Osteocyte (in vitro differentiated cells): ENCODE measurements at places on chromosomes 1 and 21. TPM values are rescaled to one million over a fixed set of nuclear protein-coding genes. Genes with fewer than 3 reads are reported as not detected.

ATP6V1G3 gene
- total RNA-seq: not detected in 2 replicates

GSTM3 gene
- total RNA-seq: 33.9 and 41.4 TPM in 2 replicates

AMY2B gene
- 8.2 and 10.0 TPM in 2 replicates for total RNA-seq

HSD3B2 gene
- not detected in 2 replicates for total RNA-seq

SAMSN1 gene
- total RNA-seq: not detected in 2 replicates

DNA sequence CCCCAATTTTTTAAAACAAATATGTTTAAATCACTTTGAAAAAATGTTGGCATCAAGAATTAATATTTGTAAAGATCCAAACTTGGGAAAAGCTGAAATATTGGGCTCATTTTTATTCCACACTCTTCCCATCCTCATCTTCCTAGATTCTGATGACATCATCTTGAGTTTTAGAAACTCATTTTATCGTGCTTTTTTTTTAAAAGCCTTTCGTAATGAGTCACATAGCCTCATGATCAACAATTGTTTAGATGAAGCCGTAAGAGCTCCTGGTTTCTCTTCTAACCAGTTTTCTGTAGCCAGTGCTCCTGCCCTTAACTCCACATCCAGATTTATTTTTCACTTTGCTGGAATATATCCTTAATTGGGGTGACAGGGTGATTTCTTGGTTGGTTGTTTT, 78.6 kb downstream of the POFUT2 start:
- H3K36me3 ChIP-seq: peaks cover 72% of the 10 kb centered on the region
- no peak for DNase-seq
- H3K4me3 ChIP-seq: no peak overlapping the region
- H3K27ac ChIP-seq: peak overlapping the region; percentile 56

DNA sequence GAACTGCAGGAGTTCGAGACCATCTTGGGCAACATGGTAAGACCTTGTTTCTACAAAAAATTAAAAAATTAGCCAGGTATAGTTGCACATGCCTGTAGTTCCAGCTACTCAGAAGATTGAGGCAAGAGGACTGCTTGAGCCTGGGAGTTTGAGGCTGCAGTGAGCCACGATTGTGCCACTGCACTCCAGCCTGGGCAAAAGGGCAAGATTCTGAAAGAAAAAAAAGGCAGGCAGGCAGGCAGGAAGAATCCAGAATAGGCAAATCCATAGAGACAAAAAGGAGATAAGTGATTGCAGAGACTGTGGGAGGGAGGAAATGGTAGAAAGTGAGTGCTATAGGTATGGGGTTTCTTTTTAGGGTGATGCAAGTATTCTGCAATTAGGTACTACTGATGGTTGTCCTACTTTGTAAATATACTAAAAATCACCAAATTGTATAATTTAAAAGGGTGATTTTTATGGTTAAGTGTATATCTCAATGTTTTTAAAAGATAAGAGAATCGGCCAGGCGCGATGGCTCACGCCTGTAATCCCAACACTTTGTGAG, 29.4 kb downstream of the ZZZ3 start:
- DNase-seq: no peak
- H3K4me1 ChIP-seq: peaks cover 34% of the 10 kb centered on the region
- no peaks in the 10 kb centered on the region for H3K27me3 ChIP-seq
- peaks cover 33% of the 10 kb centered on the region for H3K36me3 ChIP-seq

DNA sequence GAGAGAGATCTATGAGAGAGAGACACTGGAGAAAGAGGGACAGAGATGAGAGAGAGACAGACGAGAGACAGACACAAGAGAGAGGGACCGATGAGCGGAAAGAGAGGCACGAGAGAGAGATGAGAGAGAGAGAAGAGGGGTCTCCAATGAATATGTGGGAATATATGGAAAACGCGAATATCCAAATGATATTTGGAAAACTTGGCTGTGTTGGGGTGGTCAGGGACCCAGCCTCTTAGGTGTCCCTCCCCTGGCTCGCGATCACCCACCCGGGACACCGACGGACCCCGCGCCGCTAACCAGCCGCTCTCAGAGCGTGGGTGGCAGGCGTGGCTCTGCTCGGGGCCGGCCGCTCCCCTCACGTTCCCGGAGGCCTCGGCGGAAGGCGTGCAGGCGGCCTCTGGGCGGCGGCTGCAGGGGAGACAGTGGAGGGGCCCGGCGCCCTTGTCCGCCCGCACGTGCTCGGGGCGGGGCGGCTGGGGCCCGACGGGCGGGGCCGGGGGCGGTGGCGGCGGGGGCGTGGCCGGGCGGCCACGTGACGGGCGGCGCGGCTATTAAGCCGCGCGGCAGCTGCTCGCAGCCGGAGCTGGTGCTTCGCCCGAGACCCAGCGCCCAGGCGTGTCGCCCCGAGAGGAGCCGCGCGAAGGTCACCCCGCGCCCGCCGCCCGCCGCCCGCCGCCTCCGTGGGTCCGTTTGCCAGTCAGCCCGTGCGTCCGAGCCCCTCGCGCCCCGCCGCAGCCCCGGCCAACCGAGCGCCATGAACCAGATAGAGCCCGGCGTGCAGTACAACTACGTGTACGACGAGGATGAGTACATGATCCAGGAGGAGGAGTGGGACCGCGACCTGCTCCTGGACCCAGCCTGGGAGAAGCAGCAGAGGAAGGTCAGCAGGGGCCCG, at the start of gene ACTN2:
Gene ACTN2 (plus strand): TSS at position 583 of the 898 bp plus-strand sequence. CDS start 175 bp downstream, at position 758.
- peaks cover 55% of the 10 kb centered on the region for H3K27me3 ChIP-seq
- no peak within 1 kb of the TSS for H3K27ac ChIP-seq
- H3K4me1 ChIP-seq: peaks cover 8% of the 10 kb centered on the region

DNA sequence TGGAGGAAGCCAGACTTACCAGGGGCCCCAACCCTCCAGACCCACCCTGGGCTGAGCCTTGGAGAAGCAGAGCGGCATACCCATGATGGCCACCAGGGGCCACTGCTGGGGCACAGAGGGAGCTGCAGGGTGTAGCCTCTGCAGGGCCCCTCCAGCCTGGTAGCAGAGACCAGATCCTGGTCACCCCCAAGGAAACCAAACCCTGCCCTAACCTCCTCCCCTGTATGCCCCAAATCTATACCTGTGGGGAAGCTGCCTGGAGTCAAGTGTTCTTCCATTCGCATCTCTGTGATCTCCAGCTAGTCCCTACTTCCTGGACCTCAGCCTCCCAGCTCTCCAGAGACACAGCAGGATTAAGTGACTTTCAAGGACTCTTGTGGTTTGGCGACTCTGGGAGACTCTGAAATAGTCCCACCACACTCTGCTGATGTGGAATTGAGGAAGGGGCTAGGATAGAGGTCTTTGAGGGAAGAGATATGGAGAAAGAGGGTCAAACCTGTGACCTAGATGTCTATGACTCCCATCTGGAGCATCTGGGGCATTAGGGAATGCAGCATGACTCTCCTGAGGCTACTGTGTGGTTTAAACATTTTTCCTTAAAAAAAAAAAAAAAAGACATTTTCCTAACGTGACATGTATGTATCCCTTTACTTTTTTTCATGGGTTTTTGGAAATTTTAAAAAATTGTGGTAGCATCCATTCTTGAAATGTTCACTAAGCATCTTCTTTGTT, 119.2 kb upstream of the IPO9 start:
- peak; percentile 91 for DNase-seq
- no peaks in the 10 kb centered on the region for H3K36me3 ChIP-seq
- H3K4me1 ChIP-seq: peaks cover 77% of the 10 kb centered on the region
- no peaks in the 10 kb centered on the region for H3K27me3 ChIP-seq
- no peak overlapping the region for H3K4me3 ChIP-seq
- H3K27ac ChIP-seq: peak overlapping the region; percentile 100

DNA sequence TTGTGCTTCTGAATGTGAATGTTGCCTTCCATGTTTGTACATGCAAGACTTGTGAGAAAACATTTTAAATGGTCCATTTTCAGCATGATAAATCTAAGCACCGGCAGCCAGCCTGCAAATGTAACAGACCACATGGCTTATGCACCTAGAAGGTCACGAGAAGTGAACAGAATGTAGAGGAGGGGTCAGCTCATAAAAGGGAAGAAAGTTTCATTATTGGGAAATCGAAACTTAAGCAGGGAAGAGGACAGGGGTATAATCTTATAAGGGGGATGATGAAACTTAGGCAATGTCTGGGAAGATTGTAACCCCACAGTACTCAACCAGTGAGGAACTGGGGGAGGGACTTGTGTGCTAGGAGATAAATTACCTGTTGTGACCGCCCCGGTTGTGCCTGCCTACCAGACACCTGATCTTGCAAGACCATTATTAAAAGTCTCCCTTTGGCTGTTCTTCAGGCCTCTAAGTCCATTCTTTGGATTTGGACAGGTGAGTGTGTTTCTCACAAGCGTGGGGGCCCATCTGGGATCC, 37.7 kb upstream of the VN1R5 start:
- no peak overlapping the region for H3K27ac ChIP-seq
- no peak overlapping the region for H3K4me3 ChIP-seq
- H3K27me3 ChIP-seq: peaks cover 40% of the 10 kb centered on the region
- no peaks in the 10 kb centered on the region for H3K36me3 ChIP-seq
- H3K4me1 ChIP-seq: peaks cover 2% of the 10 kb centered on the region
- DNase-seq: no peak

DNA sequence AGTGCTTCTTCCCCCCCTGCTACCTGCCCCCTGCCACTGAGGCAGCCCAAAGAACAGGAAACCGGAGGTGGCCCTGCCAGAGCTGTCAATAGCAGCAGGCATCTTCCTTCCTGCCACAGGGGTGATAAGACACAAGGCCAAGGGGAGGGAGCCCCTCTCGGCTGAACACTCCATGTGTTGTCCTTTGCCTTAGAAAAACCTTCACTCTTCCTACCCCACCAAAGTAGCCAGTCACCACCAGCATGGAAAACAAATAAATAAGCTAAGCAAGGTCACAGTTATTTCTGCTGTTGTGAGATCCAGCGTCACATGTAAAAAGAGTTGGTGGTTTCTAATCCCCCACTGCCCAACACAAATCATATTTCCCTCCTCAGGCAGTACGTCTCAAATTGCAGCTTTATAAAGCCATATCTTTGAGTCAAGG, 104.8 kb upstream of the DPT start:
- H3K27me3 ChIP-seq: peaks cover 15% of the 10 kb centered on the region
- H3K36me3 ChIP-seq: no peaks in the 10 kb centered on the region
- peaks cover 2% of the 10 kb centered on the region for H3K4me1 ChIP-seq

- H3K27me3 ChIP-seq: no peaks in the 10 kb centered on the region
- no peak overlapping the region for H3K27ac ChIP-seq
- H3K4me3 ChIP-seq: no peak overlapping the region
Observed at GRCh38 chr1:11134898-11135266, 35.2 kb upstream of the EXOSC10 start.

- H3K27ac ChIP-seq: no peak overlapping the region
- no peak overlapping the region for H3K4me3 ChIP-seq
- peaks cover 14% of the 10 kb centered on the region for H3K4me1 ChIP-seq
- H3K36me3 ChIP-seq: peaks cover 4% of the 10 kb centered on the region
- DNase-seq: no peak
Observed at GRCh38 chr1:84164567-84165021, 20.5 kb downstream of the PRKACB start.

GRCh38 chr1:94675373-94675772, 133.8 kb upstream of the F3 start:
- DNase-seq: no peak
- H3K4me3 ChIP-seq: no peak overlapping the region
- peaks cover 2% of the 10 kb centered on the region for H3K4me1 ChIP-seq
- H3K27me3 ChIP-seq: peaks cover 11% of the 10 kb centered on the region

DNA sequence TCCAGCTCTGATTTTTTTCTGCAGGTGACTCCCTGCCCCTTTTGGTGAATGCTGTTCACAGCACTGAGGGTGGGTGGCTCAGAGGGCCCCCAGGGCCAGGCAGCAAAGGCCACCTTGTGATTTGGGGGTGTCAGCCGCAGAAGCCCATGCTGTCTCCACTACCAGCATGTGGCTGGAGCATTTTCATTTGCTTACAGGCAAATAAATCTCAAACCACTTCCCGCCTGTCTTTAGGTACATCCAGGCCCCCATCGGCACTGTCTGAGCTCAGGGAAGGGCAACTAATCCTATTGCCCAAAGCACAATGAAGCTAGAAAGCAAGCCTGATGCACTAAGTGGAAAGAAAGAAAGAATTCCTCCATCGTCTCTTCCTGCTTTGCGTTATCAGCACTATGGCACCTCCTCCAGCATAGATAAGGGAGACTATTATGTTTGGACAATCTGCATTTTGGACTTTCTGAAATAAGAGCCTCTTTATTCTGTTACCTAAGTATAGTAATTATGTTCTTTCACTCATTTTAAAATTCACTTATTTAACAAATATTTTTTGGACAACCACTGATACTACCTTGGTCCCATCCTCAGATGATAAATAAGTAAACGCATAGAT, 100.5 kb upstream of the TLR5 start:
- no peak overlapping the region for H3K27ac ChIP-seq
- peaks cover 5% of the 10 kb centered on the region for H3K27me3 ChIP-seq
- H3K4me1 ChIP-seq: no peaks in the 10 kb centered on the region
- no peak overlapping the region for H3K4me3 ChIP-seq
- DNase-seq: peak; percentile 56

- no peak for DNase-seq
- no peak overlapping the region for H3K27ac ChIP-seq
- peaks cover 21% of the 10 kb centered on the region for H3K4me1 ChIP-seq
- H3K36me3 ChIP-seq: no peaks in the 10 kb centered on the region
- H3K4me3 ChIP-seq: no peak overlapping the region
Observed at GRCh38 chr1:244096691-244097090, 45.6 kb downstream of the ZBTB18 start.
